Femur (tissue), 1 donor: ENCODE measurements at places on chromosomes 2 and 18.

DNA sequence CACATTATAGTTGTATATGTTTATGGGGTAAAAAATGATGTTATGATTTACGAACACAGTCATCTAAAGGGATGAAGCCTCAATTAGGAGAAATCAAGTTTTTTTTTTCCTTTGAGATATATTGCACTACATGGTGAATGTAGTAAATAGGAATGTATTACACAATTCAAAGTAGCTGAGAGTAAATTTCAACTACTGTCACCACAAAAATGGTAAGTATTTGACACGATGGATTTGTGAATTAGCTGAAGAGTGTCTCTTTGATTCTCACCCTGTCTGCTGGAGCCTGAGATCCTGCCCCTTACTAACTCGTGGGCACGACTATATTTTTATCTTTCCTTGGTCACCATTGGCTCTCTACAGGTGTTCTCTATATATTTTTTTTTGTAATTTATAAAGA is 540.4 kb upstream of the DSEL start:
- DNase-seq: no peak

- DNase-seq: no peak
Measured at GRCh38 chr2:3467654-3468053, 51.7 kb downstream of the ADI1 start.

- DNase-seq: no peak
Measured at GRCh38 chr2:53785366-53785765, 1.4 kb downstream of the ASB3 start.

- DNase-seq: no peak
Measured at GRCh38 chr18:79384151-79384807, 11.5 kb upstream of the NFATC1 start.
